ENCODE measurements at places on chromosomes 12 and 14.

DNA sequence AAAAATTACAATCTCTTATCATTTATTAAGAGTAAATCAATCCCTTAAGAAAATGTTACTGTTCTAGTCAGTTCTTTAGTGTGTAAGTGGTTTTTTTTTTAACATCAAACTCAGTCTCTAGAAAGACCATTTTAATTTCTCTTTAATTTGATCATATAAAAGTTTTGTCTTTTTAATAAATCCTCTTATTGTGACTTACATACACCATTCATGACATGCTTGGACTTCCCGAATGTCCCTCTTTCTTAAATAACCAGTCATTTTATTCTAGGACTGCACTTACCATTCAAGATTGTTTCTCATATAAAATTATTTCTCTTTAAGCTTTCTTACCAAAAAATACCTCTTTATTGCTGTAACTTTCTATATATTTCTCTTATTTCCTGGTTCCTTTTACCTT lies 60.8 kb upstream of the EVL start:
- no peak for DNase-seq

DNA sequence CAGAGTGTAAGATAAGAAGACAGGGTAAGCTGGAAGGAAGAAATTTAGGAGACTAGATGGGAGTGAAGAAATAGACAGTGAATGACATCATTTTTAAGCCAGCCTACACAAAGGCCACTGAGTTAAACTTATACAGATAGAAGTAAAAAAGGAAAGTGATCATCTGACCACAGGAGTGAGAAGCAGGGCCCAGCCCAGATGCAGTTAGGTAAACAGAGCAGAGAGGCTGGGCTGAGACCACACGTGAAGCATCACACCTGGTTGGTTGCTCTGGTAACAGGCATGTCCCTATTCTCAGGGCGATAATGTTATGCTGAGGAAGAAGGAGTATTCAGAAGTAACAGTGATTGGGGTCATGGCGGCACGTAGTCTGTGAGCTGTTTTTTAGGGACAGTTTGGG lies 1079.4 kb downstream of the AACS start:
- DNase-seq, result no peak

GRCh38 chr12:75603475-75603874 lies 92.1 kb upstream of the KRR1 start:
- no peak for DNase-seq

- no peak for DNase-seq
Measured at GRCh38 chr14:59311723-59312122, 123.3 kb downstream of the DAAM1 start.

DNA sequence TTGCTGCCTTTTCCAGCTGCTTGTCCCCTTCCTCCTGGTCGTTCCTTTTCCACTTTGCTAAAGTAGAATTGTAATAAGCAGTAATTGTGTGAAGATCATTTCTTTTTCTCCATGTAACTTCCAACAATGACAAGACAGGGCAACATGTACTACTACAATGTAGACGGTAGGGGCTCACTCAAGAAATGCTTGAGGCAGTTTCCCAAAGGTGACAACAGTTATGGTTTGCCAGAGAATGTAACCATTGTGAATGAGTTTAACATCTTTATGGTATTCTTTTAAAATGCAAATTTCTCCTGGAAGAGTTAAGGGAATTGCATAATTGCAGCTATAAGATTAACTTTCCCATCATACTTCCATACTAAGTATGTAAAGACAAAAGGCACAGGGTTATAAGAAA lies 23.8 kb upstream of the PHLDA1 start:
- DNase-seq, result no peak

- no peak for DNase-seq
Measured at GRCh38 chr14:101040538-101041442, 137.3 kb upstream of the RTL1 start.

- DNase-seq, result no peak
Measured at GRCh38 chr14:69657950-69658355, 46.6 kb downstream of the SUSD6 start.

DNA sequence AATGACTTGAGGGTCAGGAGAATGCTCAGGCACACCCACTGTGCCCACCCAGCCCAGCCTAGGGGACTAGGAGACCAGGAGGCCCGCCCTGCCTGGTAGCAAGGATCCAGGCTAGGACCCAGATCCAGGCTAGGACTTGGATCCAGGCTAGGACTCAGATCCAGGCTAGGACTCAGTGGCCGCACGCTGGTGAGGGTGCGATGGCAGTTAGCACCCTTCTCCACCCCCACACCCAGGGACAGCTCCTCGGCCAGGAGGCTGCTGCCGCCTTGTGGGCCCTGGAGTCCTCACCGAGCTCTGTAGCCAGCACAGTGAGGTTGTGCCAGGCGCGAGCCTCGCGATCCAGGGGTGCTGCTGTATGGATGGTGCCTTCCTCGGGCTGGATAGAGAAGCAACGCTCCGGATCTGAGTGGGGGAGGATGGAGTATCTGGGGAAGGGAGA lies 5.1 kb downstream of the CDH24 start:
- peak; percentile 66 for DNase-seq

DNA sequence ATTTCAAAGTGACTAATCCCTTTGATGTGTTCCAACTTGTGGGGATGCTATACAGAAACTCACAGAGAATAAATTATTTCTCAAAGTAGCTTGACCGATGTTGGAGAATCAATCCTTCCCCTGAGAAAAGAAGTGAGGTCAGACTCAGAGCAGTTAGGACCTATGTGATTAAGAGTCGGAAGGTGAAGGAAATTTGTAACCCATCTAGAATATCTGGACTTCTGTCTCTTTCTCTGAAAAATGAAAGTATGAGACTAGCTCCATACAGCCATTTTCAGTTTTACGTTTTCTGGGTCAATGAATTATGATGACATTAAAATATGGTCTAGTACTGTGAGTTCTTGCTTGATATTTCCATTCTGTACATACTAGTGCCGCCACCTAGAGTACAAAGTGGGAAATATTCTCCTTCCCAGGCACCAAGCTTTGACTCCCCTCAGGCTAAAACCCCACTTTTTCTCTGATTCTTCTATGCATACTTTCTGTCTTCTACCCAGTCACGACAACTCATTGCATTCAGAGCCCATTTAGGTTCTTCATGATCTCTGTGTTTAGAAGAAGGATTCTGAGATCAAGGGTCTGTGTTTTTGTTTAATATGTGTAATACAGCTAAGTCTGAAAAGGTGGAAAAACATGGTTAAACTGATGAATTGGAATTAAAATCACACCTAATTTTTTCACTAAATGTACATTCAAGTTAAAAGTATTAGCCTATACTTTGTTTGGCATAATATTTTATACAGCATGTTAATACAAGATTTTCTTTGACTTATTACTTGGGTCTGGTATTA lies 6.9 kb upstream of the NTS start:
- peak; percentile 48 for DNase-seq

- no peak for DNase-seq
Measured at GRCh38 chr12:67284561-67284960, 15.4 kb downstream of the CAND1 start.

GRCh38 chr12:90460681-90461080 lies 494.3 kb downstream of the CCER1 start:
- no peak for DNase-seq

GRCh38 chr12:45654002-45654665 lies 75.4 kb upstream of the ARID2 start:
- no peak for DNase-seq

- no peak for DNase-seq
Measured at GRCh38 chr12:115700896-115701465, 576.5 kb downstream of the MED13L start.

- DNase-seq, result peak; percentile 56
Measured at GRCh38 chr14:77707355-77707723, 484 bp downstream of the ALKBH1 start.

DNA sequence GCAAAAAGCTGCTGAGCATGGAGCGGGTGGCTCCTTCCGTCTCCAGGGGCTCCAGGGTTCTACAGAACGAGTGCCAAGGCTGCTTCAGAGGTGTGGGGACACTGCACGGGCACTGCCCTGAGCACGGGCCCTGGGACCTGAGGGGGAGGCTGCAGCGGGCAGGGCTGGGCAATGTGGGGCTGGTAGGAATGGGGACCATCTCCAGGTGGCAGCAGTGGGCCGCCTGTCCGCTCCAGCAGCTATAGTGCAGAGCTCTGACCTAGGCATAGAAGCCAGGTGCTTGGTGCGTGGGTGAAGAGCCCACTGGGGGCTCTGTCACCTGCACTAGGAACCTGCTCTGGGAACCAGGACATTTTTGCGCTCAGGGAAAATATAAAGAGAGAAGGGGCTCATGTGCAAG lies 22.3 kb downstream of the HDAC7 start:
- no peak for DNase-seq

DNA sequence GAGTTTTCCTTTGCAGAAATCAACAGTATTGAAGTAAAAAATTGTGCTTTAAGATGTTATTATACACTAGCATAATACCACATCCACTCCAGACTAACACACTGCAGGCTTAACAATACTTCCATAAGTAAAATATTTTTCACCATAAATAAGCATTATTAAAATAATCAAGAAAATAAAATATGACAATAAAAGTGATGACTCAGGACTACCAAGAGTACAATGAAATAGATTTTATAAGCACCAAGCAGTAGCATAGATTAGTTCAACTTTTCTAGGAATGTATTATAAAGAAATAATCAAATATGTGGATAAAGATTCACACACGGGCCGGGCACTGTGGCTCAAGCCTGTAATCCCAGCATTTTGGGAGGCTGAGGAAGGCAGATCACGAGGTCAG lies 40.4 kb upstream of the MTHFD1 start:
- DNase-seq, result no peak

- DNase-seq, result no peak
Measured at GRCh38 chr12:104578453-104578852, 121.7 kb downstream of the CHST11 start.
